Lung (tissue), 17 donors: ENCODE measurements at places on chromosomes 1 and 21. TPM values are rescaled to one million over a fixed set of nuclear protein-coding genes. Genes with fewer than 3 reads are reported as not detected.

Gene CHRNB2
- polyA plus RNA-seq, result 0.06 TPM

- DNase-seq, result no peak
These were observed 394.8 kb downstream of the LMX1A start for GRCh38 chr1:164961715-164962114.

- DNase-seq, result no peak
These were observed 122.4 kb downstream of the MAST2 start for GRCh38 chr1:45925728-45926287.

GRCh38 chr1:45037456-45037855 lies 25.4 kb downstream of the UROD start:
- no peak for DNase-seq

DNA sequence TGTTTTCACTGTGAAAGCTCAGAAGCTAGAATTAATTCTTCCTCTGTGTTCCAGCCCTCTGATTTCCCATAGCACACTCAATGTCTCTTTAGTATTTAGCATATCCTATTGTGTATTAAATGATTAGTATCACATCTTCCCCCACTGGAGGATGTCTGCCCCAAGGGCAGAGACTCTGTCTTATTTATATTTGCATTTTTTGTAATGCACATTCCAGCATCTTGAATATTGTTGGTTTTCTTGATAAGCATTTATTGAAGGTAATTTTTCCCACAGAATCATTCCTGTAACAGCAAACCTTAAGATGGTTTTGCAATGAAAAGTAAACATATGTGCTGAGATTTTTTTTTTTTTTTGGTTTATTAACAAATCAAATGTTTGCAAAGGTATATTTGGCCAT lies 34.1 kb downstream of the CENPF start:
- no peak for DNase-seq

GRCh38 chr21:17359781-17360180 lies 153.1 kb upstream of the CXADR start:
- no peak for DNase-seq

DNA sequence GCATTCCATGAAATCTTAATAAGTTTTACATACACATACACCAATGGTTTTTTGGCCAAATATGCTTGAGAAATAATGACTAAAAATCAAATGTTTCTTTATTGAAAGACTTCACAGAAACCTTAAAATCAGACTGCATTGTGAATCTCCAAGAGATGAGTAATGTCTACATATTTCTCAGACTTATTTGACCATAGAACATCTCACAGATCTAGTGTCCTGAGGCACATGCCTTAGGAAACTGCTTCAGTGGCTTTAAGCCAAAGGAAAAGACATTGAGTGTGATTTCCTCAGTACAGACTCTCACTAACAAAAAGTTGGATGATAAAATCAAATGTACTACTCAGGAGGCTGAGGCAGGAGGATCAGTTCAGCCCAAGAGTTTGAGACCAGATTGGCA lies 6.2 kb upstream of the C1orf105 start:
- DNase-seq, result no peak

- DNase-seq, result no peak
These were observed 68.4 kb downstream of the SNRPE start for GRCh38 chr1:203929741-203930309.

Gene CFAP107
- polyA plus RNA-seq, result 2.5 TPM
